ENCODE measurements at places on chromosomes 5 and 9. TPM values are rescaled to one million over a fixed set of nuclear protein-coding genes. Genes with fewer than 3 reads are reported as not detected.

DNA sequence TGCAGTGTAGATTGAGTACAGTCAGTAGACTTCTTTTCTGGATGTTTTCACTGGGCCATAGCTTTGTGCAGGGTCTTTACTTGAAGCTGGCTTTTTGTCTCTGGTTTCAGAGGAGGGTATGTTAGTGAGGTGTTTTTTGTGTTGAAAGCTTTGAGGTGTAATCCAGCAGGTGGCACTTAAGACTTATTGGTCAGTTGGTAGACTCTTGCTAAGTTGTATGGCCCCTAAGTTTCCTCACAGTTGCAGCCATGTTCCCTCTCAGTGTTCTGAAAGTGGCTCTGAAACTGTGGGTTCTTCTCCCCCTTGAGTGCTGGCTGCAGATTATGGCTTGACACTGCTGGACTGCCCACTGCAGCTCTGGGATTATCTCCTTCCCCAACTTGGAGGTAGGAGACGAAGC, 55.7 kb upstream of the SLC44A1 start:
- no peaks in the 10 kb centered on the region for H3K36me3 ChIP-seq
- no peaks in the 10 kb centered on the region for H3K27me3 ChIP-seq
- no peak for DNase-seq
- no peak overlapping the region for H3K27ac ChIP-seq

Gene PDE8B
- total RNA-seq = not detected

- H3K27ac ChIP-seq = no peak overlapping the region
- H3K4me3 ChIP-seq = no peak overlapping the region
- no peaks in the 10 kb centered on the region for H3K27me3 ChIP-seq
- H3K4me1 ChIP-seq = no peaks in the 10 kb centered on the region
- H3K36me3 ChIP-seq = no peaks in the 10 kb centered on the region
Observed at GRCh38 chr9:69454321-69454720, 129.3 kb downstream of the ENTREP1 start.

DNA sequence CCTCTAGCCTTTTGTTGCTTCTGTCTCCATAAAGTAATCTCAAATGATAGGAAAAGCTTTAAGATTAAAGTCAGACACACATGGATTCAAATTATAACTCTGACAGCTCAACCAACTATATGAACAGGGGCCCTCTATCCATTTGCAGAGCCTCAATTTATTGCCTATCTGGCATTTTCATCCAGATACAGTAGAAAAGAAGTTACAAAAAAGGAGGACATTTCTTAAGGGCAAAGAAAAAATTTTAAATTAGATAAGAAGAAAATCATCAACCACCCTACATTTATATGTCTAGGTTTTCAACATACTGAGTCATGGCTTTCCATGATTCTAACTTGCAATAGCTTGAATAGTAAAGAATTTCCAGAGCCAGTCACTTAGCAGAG, 567.2 kb downstream of the CAAP1 start:
- H3K27me3 ChIP-seq = no peaks in the 10 kb centered on the region
- H3K4me3 ChIP-seq = no peak overlapping the region

- H3K36me3 ChIP-seq = no peaks in the 10 kb centered on the region
- no peak overlapping the region for H3K27ac ChIP-seq
- H3K4me3 ChIP-seq = no peak overlapping the region
- peaks cover 16% of the 10 kb centered on the region for H3K4me1 ChIP-seq
Observed at GRCh38 chr9:35349287-35349990, 140.5 kb upstream of the RUSC2 start.

DNA sequence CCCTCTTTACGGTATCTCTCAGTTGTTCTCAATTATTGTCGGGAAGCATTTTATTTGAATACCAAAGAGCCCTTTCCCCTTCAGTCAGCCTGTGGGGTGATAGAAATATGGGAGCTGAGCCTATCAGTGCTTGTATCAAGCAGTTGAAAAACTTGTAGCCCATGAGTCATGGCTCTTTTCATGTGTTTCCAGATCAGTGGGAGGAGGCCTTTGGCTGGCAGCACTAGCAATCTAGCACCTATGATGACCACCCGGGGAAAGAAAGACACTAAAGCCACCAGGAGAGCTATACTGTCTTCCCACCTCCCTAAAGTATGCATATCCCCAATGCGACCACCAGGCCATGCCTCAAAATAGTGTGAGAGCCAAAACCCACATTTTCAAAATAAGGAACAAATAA, 696.9 kb upstream of the C9orf72 start:
- DNase-seq = no peak
- no peak overlapping the region for H3K27ac ChIP-seq
- H3K4me1 ChIP-seq = no peaks in the 10 kb centered on the region
- no peak overlapping the region for H3K4me3 ChIP-seq
- H3K27me3 ChIP-seq = no peaks in the 10 kb centered on the region

- no peak overlapping the region for H3K4me3 ChIP-seq
- peak; percentile 29 for DNase-seq
- H3K27ac ChIP-seq = no peak overlapping the region
Observed at GRCh38 chr9:134908524-134909309, 9.0 kb downstream of the FCN1 start.

DNA sequence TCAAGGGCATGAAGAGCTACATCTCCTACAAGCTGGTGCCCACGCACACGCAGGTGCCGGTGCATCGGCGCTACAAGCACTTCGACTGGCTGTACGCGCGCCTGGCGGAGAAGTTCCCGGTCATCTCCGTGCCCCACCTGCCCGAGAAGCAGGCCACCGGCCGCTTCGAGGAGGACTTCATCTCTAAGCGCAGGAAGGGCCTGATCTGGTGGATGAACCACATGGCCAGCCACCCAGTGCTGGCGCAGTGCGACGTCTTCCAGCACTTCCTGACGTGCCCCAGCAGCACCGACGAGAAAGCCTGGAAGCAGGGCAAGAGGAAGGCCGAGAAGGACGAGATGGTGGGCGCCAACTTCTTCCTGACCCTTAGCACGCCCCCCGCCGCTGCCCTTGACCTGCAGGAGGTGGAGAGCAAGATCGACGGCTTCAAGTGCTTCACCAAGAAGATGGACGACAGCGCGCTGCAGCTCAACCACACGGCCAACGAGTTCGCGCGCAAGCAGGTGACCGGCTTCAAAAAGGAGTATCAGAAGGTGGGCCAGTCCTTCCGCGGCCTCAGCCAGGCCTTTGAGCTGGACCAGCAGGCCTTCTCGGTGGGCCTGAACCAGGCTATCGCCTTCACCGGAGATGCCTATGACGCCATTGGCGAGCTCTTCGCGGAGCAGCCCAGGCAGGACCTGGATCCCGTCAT, 1.4 kb downstream of the SNX18 start:
- peak overlapping the region; percentile 96 for H3K4me3 ChIP-seq
- DNase-seq = no peak
- H3K4me1 ChIP-seq = peaks cover 62% of the 10 kb centered on the region

Gene SPATA31A7
- not detected for total RNA-seq

- DNase-seq = no peak
- H3K4me1 ChIP-seq = no peaks in the 10 kb centered on the region
- no peak overlapping the region for H3K27ac ChIP-seq
- H3K27me3 ChIP-seq = no peaks in the 10 kb centered on the region
Observed at GRCh38 chr5:138725153-138725817, 27.9 kb upstream of the CTNNA1 start.

Gene DNAI1
- not detected for total RNA-seq

Gene COL23A1
- not detected for total RNA-seq

GRCh38 chr9:16293610-16294009, 576.9 kb downstream of the BNC2 start:
- H3K27me3 ChIP-seq = no peaks in the 10 kb centered on the region
- H3K27ac ChIP-seq = no peak overlapping the region
- no peak for DNase-seq
- no peaks in the 10 kb centered on the region for H3K36me3 ChIP-seq
- no peak overlapping the region for H3K4me3 ChIP-seq

GRCh38 chr9:117771136-117771535, 66.9 kb downstream of the TLR4 start:
- no peak overlapping the region for H3K27ac ChIP-seq
- H3K4me3 ChIP-seq = no peak overlapping the region
- H3K36me3 ChIP-seq = no peaks in the 10 kb centered on the region
- H3K27me3 ChIP-seq = no peaks in the 10 kb centered on the region

GRCh38 chr9:73643379-73644013, 491.8 kb downstream of the ANXA1 start:
- no peak for DNase-seq
- no peaks in the 10 kb centered on the region for H3K36me3 ChIP-seq
- H3K27ac ChIP-seq = no peak overlapping the region
- H3K4me3 ChIP-seq = no peak overlapping the region
- no peaks in the 10 kb centered on the region for H3K4me1 ChIP-seq
- H3K27me3 ChIP-seq = no peaks in the 10 kb centered on the region

DNA sequence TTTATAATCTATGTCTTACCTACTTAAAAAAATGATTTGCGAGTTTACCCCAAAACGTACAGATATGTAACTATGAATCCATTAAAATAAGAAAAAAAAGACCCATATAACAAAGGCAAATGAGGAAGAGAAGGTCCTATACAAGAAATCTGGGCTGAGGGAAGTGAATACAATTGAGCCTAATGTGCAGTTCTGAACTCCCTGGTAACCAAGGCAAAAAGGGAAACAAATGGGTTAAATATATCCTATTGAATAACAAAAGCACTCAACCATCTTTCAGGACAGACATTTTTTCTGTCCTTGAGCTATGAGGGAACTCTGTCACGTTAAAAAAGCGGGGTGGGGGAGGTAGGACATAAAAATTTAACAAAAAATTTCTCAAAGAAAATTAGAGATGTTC, 78.6 kb downstream of the PTPN3 start:
- no peak overlapping the region for H3K27ac ChIP-seq
- H3K4me3 ChIP-seq = no peak overlapping the region

Gene SURF1
- total RNA-seq = 45.0 TPM

DNA sequence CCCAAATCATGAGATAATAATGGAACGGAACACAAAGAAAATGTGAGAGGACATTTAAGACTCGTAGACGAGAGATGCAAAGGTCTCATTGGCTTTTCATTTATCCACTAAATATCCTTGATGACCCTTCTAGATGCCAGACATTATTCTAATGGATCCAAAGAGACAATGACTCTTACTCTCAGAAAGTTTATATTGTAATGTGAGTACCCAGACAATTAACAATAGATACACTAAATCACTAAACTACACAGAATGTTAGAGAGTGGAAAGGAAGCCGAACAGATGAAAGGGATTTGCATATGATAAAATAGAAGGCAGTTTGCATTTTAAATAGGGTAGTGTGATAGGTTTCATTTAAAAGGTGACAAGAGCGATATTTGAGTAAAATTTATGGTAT, 973.3 kb downstream of the TAF11L14 start:
- no peaks in the 10 kb centered on the region for H3K4me1 ChIP-seq
- no peaks in the 10 kb centered on the region for H3K27me3 ChIP-seq
- DNase-seq = no peak
- no peak overlapping the region for H3K27ac ChIP-seq
- no peaks in the 10 kb centered on the region for H3K36me3 ChIP-seq
- no peak overlapping the region for H3K4me3 ChIP-seq

- H3K27me3 ChIP-seq = no peaks in the 10 kb centered on the region
- H3K36me3 ChIP-seq = no peaks in the 10 kb centered on the region
- H3K27ac ChIP-seq = no peak overlapping the region
- no peak overlapping the region for H3K4me3 ChIP-seq
- peaks cover 25% of the 10 kb centered on the region for H3K4me1 ChIP-seq
Observed at GRCh38 chr5:5169466-5169865, 29.3 kb downstream of the ADAMTS16 start.

GRCh38 chr5:120446901-120447300, 17.2 kb upstream of the PRR16 start:
- H3K4me3 ChIP-seq = no peak overlapping the region
- no peaks in the 10 kb centered on the region for H3K36me3 ChIP-seq
- DNase-seq = no peak

GRCh38 chr5:132438917-132439316, 51.7 kb downstream of the IRF1 start:
- no peak for DNase-seq
- no peaks in the 10 kb centered on the region for H3K36me3 ChIP-seq
- H3K4me1 ChIP-seq = peaks cover 55% of the 10 kb centered on the region
- no peaks in the 10 kb centered on the region for H3K27me3 ChIP-seq
- H3K27ac ChIP-seq = peak overlapping the region; percentile 45

- no peak for DNase-seq
- no peak overlapping the region for H3K4me3 ChIP-seq
- peaks cover 7% of the 10 kb centered on the region for H3K36me3 ChIP-seq
- no peak overlapping the region for H3K27ac ChIP-seq
Observed at GRCh38 chr9:112069318-112070169, 105.6 kb downstream of the SUSD1 start.

DNA sequence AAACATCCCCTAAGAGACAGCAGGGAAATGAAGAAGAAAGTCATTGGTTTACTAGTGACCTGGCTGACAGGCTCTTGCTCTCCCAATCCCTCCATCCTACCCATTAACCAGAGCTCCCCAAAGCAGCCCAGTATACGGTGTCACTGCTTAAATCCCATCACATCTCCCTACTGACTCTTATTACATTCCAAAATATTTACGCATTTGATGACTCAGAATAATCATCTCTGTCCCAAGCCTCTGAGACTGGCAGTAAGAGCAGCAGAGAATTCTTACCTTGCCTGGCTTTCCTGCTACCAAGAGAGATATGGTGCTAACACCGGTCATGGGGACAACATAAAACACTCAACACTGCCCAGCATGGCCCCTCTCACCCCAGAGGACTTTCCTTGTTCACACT, 20.2 kb upstream of the WHRN start:
- H3K27me3 ChIP-seq = no peaks in the 10 kb centered on the region
- no peak overlapping the region for H3K4me3 ChIP-seq
- peaks cover 8% of the 10 kb centered on the region for H3K4me1 ChIP-seq
- DNase-seq = no peak
- H3K36me3 ChIP-seq = no peaks in the 10 kb centered on the region

Gene SH3TC2
- 16.9 TPM for total RNA-seq

Gene TRIM36
- total RNA-seq = 0.22 TPM

DNA sequence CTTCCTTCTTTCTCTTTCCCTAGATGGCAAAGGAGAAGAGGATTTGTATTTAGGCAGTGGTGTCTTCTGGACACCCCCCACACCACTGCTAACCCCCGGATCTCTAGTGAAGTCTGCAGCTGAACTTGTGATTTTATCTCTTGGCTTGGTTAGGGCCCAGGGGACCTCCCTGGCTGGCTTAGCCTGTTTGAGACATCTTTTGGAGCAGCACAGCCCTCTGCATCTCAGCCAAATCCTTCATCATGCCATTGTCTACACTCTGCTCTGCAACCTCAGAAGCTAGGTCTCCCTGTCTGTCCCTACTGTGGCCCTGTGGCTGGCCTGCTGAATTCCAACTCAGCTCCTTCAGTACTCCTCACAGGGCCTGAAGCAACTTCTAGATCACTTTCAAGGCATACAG, 81.7 kb downstream of the MUSK start:
- H3K27me3 ChIP-seq = no peaks in the 10 kb centered on the region
- H3K27ac ChIP-seq = no peak overlapping the region
- no peak for DNase-seq
- H3K4me1 ChIP-seq = peaks cover 28% of the 10 kb centered on the region

DNA sequence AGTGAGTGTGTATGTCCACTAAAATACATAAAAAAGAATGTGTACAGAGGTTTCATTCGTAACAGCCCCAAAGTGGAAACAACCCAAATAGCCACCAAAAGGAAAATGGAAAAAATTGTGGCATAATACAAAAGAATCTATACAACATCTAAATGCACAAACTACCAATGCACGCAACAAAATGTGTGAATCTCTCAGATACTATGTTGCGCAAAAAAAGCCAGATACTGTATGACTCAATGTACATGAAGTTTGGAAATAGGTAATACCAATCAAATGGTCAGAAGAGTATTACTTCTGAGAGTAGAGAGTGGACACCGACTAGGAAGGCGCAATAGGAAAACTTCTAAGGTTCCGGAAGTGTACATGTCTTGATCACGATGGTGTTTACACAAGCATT, 2.4 kb downstream of the XPA start:
- no peaks in the 10 kb centered on the region for H3K27me3 ChIP-seq
- H3K4me3 ChIP-seq = no peak overlapping the region
- no peak overlapping the region for H3K27ac ChIP-seq
- H3K4me1 ChIP-seq = peaks cover 22% of the 10 kb centered on the region
- no peak for DNase-seq

GRCh38 chr9:88628811-88629210, 93.8 kb downstream of the NXNL2 start:
- H3K36me3 ChIP-seq = no peaks in the 10 kb centered on the region
- H3K4me3 ChIP-seq = no peak overlapping the region
- peaks cover 12% of the 10 kb centered on the region for H3K4me1 ChIP-seq

Data from SJSA1 (cell line).